ENCODE measurements at places on chromosomes 12 and 14. TPM values are rescaled to one million over a fixed set of nuclear protein-coding genes. Genes with fewer than 3 reads are reported as not detected.

The TMEM120B gene
- polyA plus RNA-seq = 0.76 TPM

GRCh38 chr12:122795807-122796206 lies 21.4 kb downstream of the CCDC62 start:
- peaks cover 5% of the 10 kb centered on the region for H3K4me1 ChIP-seq
- H3K27ac ChIP-seq = no peak overlapping the region
- no peaks in the 10 kb centered on the region for H3K27me3 ChIP-seq

- H3K4me3 ChIP-seq = no peak overlapping the region
- no peaks in the 10 kb centered on the region for H3K27me3 ChIP-seq
- no peaks in the 10 kb centered on the region for H3K4me1 ChIP-seq
- H3K27ac ChIP-seq = no peak overlapping the region
- no peak for DNase-seq
Observed at GRCh38 chr12:38823738-38824137, 81.7 kb downstream of the CPNE8 start.

- H3K27me3 ChIP-seq = peaks cover 21% of the 10 kb centered on the region
- H3K4me3 ChIP-seq = no peak overlapping the region
- DNase-seq = no peak
Observed at GRCh38 chr12:115755061-115755724, 522.3 kb downstream of the MED13L start.

The NYNRIN gene
- polyA plus RNA-seq = 0.14 TPM

Data from naive B cell (primary cell).